ENCODE measurements at places on chromosomes 11 and 22.

DNA sequence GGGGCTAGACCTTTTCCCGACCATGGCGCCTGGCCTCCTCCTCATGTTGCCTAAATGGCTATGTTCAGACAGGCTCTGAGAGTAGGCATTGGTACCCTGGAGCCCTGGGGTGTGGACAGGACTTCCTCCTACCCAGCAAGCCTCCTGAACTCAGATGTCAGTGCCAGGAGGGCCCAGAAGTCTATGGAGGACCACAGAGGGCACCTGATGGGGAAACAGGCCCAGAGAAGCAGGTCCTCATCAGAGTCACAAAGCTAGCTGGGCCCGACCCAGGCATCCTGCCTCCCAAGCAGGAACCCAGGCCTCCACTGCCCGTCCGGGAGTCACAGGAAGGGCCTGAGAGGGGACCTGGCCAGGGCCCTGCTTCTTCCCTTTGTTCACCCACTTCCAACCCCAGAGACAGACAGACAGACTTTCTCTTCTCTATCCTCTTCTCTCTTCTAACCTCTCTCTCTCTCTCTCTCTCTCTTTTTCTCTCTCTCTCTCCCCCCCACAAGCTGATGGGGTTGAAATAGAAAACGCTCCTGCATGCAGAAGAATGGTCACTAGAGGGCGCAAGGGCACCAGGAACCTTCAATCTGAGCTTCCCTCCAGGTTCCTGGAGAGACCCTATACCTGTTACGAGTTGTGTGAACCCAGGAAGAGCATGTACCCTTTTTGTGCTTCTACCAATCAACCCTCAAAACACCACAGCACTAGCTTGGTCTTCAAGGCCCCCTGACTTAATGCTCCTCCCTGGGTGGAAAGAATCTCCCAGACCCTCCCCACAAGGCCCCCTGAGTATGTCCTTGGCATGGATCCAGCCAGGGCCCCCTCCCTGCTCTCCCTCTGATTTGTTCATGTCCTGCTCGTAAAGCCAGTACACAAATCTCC is 27.1 kb downstream of the ARAP1 start:
- peak; percentile 75 for DNase-seq

DNA sequence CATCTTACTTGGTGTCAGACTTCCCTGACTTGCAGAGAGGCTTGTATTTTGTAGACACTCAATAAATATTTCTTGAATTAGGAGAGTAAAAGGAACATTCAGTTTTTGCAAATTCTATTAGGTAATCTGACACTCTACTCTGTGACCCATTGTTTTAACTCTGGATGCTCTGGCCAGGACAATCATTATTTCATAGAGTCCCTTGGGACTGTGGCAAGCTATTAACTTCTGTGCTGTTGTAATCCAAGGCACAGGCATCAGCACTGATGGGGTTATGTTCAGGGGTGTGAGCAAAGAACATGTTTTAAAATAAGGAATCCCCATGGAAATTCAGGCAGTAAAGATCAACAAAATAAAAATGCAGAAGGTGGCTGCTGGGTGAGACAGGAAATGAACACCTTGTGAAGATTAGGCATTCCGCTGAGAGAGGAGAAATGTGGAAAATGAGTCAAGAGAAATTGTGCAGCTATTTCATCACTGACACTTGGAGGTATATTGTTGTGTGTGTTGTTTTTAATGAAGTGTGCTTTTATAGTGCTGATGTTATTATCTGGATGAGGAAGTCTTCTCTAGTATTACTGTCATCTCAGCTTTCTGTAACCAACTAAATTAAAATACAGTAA is 175.2 kb downstream of the WNT11 start:
- DNase-seq: no peak

DNA sequence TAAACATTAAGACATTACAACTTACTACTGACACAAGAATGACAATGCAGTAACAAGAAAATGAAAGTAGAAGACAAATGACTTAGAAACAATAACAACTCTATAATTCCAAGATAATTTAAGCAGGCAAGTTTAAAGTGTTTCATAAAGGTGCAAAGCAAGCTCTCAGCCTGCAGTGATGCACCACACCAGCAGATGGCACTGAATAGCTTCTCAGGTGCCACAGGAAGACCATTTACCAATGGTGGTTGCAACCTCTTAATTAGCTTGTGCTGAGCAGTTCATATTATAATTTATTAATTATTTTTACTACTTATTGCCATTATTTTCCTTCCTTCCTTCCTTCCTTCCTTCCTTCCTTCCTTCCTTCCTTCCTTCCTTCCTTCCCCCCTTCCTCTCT is 60.6 kb downstream of the NXPE2 start:
- DNase-seq: no peak

DNA sequence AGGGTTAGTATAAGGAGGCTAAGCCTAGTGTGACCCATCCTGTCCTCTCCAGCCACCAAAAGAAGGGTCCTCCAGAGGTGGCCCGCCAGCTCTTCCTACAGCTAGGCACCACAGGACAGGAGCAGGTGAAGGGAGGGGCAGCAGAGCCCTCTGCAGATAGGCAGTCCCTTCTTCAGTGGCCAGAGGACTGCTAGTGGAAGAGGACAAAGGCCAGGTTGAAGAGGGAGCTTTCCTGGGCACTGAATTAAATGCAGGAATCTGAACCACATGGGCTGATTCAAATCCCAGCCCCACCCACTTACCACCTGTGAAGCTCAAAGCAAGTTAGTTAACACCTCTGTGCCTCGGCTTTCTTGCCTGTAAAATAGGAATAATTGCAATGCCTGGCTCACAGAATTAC is 409.5 kb downstream of the NXPE2 start:
- DNase-seq: no peak

GRCh38 chr11:84211896-84212295 is 925.7 kb upstream of the CCDC90B start:
- DNase-seq: no peak

GRCh38 chr11:10455637-10456487 is 798 bp downstream of the AMPD3 start:
- DNase-seq: peak; percentile 22

- no peak for DNase-seq
Observed at GRCh38 chr11:46335890-46336562, 11.2 kb upstream of the DGKZ start.

DNA sequence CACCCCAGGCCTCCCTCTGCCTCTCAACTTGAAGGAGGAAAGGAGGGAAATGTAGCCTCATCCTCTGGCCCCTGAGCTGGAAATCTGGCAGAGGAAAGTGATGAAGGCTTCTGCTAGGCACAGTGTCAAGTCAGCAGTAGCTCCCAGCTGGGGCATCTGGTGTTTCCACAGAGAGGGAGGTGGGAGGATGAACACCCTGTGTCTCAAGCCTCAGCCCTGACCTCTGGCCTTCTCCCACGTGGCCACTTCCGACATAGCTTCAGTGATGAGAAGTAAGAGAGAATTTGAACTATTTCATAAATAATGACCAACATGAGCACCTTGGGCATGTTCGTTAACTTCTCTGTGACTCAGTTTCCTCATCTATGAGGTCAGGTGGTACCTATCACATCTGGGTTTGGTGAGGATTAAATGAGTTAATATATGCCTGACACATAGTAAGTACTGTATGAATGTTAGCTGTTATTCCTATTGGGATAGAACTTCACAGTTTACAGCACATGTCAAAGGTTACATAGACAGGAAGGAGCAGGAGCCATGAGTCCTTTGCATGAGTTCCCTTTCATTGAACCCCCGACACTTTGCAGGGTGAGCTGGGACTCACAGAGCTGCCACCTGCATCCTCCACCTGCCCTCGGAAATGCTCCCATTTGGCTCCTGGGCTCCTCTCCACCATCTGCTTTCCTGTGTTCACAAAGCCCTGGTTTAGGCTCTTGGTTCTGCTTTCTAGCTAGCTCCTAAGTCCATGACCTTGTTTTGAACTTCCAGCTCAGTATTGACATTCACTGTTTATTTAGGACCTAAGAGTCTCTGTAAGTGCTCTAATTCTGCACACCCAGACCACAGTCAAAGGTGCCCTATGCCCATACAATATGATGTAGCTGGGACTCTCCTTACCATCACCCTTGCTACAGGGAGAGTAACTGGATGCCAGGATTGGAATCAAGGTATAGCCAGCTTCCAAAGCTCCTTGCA is 61.7 kb downstream of the CSNK2A3 start:
- no peak for DNase-seq

DNA sequence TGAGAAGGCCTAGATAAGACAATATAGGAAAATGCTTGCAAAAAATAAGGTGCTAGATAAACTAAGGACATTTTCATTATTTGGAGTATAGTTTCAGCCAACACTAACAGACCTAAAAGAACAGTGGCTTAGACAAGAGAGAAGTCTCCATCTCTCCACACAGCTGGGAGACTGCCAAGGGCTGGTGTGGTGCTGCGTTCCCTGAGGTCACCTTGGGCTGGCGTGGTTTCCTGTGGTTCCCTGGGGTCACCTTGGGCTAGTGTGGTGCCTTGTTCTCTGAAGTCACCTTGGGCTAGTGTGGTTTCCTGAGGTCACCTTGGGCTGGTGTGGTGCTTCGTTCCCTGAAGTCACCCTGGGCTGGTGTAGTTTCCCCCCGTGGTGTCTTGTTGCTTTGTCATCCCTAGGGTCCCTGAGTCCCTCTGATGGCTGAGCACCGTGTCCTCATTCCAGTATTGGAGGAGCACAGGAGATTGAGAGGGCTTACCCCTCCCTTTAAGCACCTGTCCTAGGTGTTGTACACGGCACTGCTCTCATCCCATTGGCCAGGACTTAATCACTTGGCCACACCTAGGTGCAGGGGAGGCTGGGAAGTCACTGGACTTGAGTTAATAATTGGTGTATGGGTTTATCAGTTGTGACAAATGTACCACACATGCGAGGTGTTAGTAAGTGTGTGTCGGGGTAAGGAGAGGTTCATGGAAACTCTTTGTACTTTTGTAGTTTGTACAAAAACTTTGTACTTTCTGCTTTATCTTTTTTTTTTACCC is 14.9 kb downstream of the SAMM50 start:
- no peak for DNase-seq

- DNase-seq: no peak
Observed at GRCh38 chr11:113507341-113507740, 32.1 kb upstream of the DRD2 start.

DNA sequence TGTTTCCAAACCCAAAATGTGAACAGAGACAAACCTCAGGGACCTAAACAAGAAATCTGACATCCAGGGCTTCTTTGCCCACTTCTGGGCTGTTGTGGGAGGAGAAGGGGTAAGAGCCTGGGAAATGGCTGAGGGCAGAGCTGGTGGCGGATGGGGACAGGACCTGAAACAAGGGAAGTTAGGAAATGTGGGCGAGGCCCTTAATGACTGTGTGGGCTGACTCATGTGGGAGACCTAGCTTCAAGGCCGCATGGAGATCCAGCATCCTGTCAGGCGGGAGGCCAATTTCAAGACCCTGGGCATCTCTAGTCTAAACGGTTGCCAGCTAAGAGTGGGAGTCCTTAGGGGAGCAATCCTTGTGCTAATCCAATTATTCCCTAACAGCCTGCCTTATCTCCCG is 2.1 kb upstream of the OAF start:
- no peak for DNase-seq

DNA sequence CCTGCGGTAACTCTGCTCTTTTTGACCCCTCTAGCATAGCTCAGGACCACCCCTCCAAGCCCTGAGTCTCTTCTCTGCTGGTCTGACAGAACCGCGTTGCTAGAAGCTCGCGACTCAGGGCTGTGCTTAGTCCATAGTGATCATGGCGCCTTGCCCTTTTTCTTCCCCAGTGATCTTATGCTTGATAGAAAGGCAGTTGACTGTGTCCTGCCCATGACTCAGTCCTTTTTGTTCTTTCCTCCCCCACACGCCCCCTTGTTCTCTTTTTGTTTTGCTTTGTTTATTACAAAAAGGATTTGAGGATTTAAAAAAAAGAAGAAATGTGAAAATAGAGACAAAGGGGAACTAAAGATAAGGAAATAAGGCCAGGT is 17.5 kb downstream of the IL17RA start:
- DNase-seq: no peak

DNA sequence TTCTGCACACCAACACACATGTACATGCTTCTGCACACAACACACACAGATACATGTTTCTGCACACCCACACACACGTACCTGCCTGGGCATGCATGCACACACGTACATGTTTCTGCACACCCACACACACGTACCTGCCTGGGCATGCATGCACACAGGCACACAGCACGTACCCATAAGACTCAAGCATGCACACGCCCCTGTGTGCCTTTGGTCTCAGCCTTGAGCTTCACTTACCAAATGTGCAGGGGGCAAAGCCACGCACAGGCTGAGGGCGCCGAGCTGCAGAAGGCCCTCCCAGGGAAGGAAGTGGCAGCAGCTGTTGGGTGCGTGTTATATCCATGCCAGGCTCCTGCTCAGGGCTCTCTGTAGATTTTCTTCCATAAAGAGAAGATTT is 34.7 kb upstream of the SMIM38 start:
- no peak for DNase-seq

GRCh38 chr11:109547356-109548027 is 125.5 kb downstream of the C11orf87 start:
- no peak for DNase-seq

DNA sequence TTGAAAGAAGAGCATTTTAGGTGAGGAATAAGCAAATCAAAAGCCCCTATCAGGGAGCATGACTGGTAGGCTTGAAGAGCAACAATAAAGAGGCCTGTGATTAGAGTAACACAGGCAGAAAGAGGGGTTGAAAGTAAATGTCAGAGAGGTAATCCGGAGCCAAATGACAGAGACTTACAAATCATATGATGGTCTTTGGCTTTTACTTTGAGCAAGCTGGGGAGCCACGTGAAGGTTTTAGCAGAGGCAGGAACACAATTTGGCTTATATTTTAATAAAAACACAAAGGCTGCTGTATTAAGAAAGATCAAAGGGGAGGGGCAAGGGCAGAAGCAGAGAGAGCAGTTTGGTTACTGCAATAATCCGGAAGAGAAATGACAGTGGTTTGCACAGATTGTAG is 12.8 kb upstream of the NARS2 start:
- no peak for DNase-seq

- no peak for DNase-seq
Observed at GRCh38 chr11:36452961-36453360, 57.1 kb downstream of the TRAF6 start.

DNA sequence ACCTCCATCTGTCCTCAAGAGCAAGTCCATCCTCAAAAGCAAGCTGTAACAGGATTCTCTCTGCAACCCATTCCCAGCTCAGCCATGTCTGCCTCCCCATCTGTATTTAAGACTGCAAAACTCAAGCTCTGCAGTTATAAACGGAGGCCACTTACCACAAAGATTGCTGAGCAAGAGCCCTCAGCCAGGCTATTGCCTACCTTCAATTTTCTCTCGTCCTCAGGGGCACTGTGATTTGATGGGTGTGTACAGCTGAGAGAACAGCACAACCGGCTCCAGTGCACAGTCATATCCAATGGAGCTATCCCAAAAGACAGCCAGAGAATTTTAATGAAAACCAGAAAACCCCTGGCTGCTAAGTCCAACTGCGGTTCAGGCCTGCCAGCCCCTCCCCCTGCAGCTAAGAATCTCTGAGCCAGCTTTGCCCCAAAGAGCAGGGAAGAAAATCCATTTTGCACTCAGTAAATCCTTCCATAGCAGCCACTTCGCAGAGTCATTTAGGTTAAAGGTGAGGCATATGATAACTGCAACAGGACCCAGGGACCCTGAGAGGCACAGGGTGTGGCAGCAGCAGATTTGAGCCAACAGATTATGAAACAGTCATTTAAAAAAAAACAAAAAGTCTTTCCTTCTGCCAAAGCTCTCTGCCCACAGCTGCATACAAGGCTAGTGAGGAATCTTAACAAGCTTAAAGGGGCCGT is 37.6 kb downstream of the RAB30 start:
- peak; percentile 63 for DNase-seq

GRCh38 chr11:58513747-58514367 is 6.0 kb upstream of the OR5B21 start:
- DNase-seq: peak; percentile 15
